Stimulated activated CD4-positive, alpha-beta T cell treated with anti-CD3 and anti-CD28 coated beads, Interleukin-15, amount 100 ng/mL, for 24 hours (primary cell): ENCODE measurements at places on chromosomes 13 and 19.

- no peak for DNase-seq
Measured at GRCh38 chr13:67806796-67807195, 576.7 kb upstream of the PCDH9 start.

DNA sequence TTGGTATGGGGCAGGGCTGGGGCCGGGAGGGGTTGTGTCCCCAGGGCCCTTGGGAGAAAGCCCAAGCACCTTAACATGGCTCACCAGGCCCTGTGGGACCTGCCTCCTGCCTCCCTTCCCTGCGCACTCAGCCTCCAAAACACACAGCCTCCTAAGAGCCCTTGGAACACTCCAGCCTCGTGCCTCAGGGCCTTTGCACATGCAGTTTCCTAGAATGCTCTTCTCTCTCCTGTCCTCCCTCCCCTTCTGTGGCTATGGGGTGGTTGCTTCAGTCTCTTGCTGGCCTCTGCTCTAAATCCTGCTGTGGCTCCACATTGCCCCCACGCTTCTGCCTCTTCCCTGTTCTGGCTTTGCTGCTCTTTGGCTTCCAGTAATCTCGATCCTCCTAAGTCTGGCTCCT is 23.7 kb downstream of the HIF3A start:
- DNase-seq = no peak

DNA sequence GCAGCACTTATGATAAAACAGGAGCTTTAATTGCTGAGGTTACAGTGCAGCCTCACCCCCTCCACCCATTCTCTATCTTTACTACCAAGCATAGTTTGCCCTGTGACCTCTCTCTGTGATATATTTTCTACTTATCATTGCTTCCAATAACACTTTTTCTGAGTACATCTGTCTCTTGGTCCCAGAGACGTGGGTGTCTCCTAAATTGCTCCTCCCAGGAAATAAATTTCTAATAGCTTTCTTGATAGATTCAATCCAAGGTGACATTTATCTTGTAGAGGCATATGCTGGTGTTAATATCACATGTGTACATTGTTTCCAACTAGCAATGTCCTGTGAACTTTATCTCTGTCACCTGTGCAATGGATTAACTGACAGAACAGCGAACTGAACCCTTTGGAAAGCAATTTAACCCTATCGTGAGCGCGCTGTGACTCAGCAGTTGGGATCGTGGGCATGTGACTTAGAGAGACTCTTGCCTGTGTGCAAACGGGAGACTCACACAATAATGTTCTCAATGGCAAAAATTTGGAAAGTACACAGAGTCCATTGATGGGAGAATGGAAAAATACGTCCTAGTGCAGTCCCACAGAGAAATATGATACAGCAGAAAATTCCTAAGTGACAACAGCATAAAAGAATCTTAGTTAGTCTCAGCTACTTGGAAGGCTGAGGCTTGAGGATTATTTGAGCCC is 7.0 kb upstream of the MAP2K2 start:
- DNase-seq = no peak

DNA sequence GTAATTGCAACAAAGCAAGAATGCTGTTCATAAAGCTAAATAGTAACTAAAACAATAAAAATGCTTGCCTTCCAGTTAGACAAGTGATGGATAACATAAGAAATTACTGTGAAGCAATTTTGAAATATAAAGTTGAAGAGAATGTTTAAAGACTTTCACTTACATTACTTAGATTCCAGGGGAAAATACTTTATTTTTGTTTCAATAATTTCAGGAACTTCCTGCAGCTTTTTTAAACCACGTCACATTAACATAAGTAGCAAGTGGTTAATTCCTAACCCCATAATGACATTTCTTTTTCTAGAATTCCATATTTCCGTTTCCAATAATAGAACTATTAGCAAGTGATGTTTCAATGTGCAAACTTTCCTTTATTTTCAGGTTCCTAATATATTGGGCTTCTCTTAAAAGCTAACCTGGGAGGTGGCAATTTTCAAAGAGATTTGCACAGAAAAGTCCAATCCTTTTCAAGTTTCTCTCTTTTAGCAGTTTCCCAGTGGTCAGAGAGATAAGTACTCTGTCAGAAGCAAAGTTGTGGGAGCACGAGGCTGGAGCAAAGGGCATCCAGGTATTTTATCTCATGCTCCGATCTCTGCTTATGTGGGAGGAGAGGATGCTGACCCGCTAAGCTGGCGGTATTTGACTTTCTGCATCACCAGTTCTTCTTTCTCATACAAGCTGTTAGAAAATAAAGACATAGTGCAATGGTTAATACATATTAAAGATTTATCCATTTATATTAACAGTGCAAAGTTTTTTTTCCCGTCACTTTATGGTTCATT is 1025.3 kb downstream of the EFNB2 start:
- no peak for DNase-seq

DNA sequence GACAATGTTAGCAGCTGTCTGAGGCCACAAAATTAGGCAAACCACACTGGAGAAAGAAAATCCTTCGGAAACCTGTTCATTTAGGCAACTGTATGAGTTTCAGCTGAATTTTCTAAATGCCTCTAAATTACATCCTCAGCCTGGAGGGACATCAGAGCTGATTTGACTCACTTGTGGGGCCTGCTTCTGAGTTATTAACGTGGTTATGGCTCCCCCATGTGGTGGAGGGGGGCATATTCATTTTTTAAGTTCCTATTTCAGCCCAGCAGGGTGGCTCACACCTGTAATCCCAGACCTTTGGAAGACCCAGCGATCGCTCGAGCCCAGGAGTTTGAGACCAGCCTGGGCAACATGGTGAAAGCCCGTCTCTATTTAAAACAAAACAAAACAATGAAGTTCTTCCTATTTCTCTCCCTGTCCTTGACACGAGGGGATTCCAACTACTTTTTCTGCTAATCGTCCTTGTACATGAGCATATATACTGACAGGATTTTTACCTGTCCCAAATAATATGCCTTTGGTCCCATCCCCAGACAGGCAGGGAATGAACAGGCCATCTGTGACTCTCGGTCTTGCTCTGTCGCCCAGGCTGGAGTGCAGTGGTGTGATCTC is 31.5 kb upstream of the HIF3A start:
- peak; percentile 78 for DNase-seq

GRCh38 chr19:16104722-16105121 is 7.0 kb upstream of the RAB8A start:
- DNase-seq = no peak

- DNase-seq = peak; percentile 77
Measured at GRCh38 chr19:4803736-4804695, 12.5 kb downstream of the FEM1A start.

- DNase-seq = no peak
Measured at GRCh38 chr13:58134525-58134924, 503.0 kb downstream of the PCDH17 start.

DNA sequence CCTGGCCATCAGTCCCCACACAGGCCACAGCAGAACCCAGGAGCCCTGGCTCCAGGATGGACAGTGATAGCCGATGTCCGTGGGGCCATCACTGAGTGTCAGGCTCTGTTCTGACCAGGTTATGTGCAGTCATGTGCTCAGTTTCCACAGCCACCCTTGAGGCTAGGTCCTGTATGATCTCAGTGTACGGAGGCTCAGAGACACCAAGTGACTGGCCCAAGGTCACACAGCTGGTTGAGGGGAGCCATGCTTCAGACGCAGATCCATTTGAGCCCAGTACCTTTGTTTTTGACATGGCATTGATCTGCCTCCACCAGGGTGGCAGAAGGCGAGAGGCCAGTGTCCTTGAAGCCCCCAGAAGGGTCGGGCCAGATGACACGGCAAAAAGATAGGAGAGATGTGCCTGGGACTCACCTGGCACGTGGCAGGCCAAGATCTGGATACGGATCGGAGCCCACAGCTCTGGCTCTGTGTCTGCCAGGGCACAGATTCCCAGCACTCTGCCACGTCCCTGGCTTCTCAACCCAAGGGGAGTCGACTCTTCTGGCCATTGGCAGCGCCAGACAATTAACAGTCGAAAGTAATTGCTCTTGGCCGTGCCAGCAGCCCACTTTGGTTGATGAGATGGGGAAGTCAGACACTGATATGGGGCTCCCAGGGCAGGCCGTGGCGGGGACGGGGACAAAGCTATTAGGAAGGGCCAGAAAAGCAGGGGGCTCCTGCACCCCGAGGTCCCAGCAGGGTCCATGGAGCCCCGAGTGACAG is 15.6 kb downstream of the EVI5L start:
- no peak for DNase-seq

DNA sequence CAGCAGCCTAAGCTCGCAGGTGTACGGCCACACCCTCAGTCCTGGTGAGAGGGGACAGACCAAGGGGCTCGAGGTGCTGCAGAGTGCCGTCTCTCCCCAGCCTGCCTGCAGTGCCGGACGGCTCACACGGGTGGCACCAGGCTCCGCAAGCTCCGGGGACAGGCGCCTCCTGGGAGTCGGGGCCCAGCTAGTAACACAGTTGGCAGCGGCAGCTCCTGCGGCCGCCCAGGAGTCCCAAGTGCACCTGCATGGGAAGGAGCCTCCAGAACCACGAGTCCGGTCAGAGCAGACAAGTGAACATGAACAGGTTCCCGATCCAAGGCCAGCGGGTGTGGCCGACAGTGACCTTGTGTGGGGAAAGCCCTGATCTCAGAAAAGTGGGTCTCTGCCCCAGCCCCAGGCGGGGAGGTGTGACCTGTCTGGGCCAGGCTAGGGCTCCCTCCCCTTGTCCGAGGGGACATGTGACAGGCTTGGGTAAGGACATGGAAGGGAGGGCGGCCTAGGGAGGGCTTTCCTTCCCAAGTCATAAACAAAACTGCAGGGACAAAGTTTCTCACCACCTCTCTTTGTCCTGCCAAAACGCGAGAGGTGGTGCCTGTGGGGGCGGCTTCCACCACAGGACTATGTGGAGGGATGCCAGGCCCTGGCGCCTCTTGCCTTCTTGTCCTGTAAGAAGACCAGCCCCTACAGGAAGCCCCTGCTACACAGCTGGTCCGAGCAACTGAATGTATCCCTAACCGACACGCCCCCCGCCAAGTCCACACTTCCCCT is 46.5 kb downstream of the MLLT1 start:
- DNase-seq = no peak
